SK-N-DZ (cell line): ENCODE measurements at places on chromosomes 12 and 14.

GRCh38 chr14:76941544-76941943, 87.0 kb downstream of the IRF2BPL start:
- DNase-seq, result peak; percentile 77

DNA sequence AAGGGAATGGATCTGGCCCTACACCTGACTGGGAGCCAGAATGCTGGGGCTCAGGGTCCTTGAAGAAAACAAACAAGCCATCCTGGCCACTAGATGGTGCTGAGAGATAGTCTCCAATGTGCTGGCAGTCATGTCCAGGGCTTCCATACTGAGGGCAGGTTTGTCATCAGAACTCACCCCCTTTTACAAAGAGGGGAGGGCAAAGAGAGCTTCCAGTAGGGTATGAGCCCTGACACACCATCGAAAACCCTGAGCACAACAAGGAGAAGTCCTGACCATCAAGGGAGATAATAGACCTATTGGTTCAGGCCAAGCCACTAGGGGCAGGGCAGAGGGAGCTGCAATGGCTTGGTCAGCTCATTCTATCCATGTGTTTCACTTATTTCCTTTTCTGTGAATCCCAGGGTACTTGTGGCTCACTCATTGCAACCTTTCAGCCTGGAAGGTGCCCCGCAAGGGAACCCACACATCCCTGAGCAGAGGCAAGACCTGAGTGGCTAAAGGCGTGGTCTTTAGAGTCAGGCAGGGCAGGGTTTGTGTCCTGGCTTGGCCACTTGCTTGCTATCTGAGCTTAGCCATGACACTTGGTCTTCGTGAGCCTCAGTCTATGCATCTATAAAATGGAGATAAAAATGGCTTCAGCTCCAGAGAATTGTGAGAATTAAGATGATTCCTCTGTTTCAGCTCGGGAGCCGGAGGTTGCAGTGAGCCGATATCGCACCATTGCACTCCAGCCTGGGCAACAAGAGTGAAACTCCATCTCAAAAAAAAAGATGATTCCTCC, 6.2 kb upstream of the PLEKHH1 start:
- peak; percentile 37 for DNase-seq

DNA sequence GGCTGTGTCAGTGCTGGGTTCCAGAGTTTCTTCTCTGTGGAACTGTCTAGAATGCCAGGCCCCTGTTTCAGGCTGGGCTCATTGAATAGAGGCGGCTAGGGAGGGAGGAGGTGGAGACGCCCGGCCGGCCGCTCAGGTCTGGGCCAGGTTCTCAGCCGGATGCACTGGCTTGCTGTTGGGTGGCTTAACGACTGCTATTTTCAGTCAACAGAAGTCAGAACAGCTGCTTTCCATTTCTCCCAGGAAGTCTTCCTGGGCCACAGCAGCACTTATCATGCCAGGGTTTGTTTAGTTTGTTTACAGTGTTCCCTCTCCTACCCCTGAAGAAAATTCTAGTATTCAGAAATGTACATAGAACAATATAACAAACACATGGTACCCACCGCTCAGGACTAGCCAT, 26.0 kb upstream of the VPS37B start:
- DNase-seq, result no peak

DNA sequence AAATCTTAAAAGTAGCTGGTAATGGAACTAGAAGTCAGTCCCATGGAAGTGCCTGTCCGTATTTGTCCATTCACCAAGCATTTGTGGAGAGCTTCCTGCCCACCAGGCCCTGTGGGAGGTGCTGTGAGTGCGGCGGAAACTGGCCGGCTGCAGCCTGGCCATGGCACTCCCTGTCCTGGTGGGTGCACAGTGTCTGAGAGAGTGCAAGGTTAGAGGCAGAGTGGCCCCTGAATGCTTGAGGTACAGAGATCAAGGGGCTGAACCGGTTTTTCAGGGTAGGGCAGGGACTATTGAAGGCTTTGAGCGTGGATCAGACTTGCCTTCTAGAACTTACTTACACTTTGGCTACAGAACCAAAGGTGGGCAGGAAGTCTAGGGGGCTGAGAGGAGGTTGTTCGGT, 92.9 kb downstream of the ESR2 start:
- no peak for DNase-seq

DNA sequence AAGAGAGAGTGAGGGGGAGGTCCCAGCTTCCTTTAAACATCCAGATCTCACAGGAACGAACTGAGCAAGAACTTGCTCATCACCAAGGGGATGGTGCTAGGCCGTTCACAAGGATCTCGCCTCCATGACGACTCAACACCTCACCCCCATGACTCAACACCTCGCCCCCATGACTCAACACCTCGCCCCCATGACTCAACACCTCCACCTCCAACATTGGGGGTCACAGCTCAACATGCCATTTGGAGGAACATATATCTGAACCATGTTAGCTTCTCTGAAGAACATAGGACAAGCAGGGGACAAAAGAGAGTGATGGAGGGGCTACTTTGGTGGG, 66.0 kb upstream of the LHX5 start:
- no peak for DNase-seq

GRCh38 chr12:83318386-83319098, 631.8 kb downstream of the TMTC2 start:
- DNase-seq, result no peak

DNA sequence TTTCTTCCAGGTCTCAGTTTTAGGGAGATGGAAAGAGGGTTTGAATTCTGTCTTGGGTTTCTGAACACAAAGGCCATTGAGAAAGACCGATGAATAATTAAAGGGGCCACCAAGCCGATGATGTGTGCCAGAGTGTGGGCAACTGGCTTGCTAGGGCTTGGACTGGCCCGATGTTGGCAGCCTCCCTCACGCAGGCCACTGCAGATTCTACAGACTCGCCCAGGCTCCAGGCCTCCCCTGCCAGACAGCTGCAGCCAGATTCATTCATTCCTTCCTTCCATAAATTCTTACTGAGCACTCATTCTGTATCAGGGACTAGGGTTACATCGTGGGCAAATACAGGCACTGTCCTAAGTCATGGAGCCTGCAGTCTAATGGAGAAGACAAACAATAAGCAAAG, 34.9 kb downstream of the ACTN1 start:
- no peak for DNase-seq

DNA sequence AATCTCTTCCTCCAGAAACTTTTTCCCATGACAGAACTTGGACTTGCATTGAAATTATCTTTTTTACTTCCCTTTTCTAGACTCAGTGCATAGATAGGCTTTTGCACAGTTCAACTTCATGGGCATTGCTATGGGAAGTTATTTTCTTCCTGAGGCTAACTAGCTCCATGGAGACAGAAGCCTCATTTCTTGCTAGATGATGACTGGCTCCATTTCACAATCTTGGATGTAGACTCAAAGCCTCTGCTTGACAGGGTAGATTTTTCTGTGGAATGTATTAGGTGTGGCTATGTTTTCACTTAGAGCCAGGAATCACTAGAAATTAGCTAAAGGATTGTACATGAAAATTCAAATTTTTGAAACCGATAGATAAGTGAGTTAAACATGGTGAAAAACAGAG, 884.1 kb upstream of the MGAT4C start:
- no peak for DNase-seq

DNA sequence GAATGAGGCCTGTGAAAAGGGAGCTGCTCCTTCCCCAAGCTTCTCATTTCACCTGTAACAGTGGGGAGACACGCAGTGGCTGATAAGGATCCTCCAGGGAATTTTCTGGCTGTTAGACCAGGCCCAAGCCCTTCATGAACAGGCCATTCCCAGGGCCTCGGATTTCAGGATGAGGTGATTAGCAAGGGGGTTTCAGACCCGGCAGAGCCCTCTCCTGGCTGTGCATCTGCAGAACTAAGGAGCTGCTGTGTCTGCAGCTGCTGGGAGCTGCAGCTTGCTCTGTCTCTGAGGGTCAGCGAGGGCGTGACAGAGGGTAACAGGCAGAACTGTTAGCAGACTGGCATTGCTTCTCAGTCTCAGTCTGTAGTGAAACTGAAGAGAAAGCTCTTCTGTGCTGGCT, 110.4 kb downstream of the KCNA5 start:
- DNase-seq, result peak; percentile 65
